Stimulated activated CD4-positive, alpha-beta T cell treated with anti-CD3 and anti-CD28 coated beads, Interleukin-15, amount 100 ng/mL, for 1 hour (primary cell): ENCODE measurements at places on chromosomes 3 and 15.

- DNase-seq = no peak
Observed at GRCh38 chr3:16343101-16343500, 78.1 kb downstream of the OXNAD1 start.

DNA sequence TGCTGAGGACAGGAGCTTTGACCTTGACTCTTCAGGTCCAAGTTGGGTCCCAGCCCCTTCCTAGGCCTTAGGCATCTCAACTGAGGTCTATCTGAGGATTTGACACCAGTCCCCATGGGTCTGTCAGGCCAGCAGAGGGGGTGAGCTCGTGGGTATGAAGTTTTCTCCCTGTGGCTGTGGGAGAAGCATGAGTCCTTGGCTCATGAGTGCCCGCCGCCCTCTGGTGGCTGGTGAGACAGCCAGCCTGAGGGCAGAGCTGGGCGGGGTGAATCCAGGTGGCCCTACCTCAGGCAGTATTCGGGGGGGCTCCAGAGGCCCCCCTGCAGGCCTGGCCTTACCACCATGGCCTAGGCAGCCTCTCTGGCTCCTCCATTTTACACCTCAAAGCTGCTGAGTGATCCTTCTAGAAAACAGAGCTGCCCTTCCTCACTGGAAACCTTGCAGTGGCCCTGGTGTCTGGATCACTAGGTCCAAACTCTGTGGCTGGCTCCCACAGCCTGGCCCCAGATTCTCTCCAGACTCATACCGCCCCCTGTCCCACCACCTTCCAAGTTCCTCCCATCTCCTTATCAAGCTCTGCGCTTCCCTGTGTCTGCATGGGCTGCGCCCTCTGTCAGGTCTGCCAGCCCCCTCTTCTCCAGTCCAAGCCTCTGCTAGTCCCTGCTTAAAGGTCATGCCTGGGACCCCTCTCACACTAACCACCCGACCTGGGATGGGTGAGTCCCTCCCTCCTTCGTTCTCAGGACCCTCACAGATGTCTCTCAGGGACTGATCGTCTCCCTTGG, 16.1 kb downstream of the SH2D7 start:
- DNase-seq = peak; percentile 73

DNA sequence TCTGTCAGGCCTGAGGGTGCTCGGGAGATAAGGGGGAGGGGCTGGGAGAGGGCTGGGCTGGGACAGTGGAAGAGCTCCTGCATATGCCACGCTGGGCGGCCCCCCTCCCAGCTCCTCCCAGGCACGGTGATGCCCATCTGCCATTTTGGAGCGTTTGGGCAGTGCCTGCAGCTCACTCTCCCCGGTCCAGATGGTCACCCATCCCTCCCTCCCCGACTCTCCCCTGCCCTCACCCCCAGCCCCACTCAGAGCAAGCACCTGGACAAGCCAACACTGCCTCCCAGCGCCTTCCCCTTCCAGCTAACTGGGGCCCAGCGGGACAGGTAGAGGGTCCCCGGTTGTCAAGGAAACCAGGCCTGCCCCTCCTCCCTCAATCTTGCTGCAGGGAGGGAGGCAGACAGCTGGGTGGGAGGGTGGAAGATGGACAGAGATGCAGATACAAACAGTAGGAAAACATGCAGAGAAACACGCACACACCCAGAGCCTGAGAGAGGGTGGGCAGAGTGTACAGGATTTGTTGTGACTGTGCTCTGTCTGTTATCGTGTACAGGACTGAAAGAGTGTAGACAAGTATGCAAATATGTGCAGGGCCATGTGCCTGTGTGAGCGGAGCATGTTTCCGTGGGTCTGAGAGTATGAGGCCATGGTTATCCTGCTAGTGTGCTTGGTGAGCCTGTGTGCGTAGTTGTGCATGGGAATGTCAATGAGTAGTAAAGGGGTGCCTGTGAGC, 17.5 kb upstream of the CORO2B start:
- DNase-seq = no peak

GRCh38 chr3:77699125-77699691, 659.3 kb downstream of the ROBO2 start:
- no peak for DNase-seq

- no peak for DNase-seq
Observed at GRCh38 chr15:36977659-36978058, 122.7 kb downstream of the MEIS2 start.

DNA sequence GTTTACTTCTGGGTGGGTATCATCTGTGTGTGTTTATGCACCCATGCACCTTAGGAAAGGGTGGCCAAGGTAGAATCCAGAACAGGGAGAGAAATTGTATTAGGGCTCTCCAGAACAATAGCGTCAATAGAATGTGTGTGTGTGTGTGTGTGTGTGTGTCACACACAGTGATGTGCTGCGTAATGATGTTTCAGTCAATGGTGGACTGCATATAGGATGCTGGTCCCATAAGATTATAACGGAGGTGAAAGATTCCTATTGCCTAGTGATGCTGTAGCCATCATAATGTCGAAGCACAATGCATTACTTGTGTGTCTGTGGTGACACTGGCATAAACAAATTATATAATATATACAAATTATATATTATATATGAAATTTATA, 69.3 kb upstream of the PRR23C start:
- DNase-seq = no peak

DNA sequence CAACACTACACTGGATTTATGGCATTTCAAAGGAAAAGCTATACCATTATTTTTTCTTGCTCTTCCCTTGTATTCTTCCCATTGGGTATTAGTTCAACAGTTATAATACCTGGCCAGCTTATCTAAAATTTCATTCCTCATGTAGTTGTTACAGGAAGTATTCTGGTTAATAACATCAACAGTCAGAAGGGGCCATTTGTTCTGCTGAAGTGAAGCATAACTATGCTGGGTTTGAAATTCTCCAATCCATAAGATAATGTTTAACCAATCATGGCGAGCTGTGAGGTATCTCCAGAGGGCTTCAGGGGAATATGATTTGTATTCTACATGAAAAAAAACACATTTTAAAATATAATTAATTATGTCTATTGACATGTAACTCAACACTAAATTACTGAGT, 43.4 kb downstream of the SPG11 start:
- no peak for DNase-seq

DNA sequence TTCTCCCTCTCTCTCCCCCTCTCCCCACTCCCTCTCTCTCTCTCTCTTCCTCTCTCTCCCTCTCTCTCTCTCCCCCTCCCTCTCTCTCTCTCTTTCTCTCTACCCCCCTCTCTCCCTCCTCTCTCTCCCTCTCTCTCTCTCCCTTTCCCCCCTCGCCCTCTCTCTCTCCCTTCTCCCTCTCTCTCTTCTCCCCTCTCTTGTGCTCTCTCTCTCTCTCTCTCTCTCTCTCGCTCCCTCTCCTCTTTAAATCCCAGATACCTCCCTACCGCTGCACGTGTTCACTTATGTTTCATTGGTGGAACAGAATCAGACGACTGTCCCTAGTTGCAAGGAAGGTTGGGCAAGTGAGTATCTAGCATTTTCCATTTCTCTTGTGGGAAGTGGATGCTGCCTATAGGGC, 166.5 kb downstream of the EBLN2 start:
- DNase-seq = no peak

DNA sequence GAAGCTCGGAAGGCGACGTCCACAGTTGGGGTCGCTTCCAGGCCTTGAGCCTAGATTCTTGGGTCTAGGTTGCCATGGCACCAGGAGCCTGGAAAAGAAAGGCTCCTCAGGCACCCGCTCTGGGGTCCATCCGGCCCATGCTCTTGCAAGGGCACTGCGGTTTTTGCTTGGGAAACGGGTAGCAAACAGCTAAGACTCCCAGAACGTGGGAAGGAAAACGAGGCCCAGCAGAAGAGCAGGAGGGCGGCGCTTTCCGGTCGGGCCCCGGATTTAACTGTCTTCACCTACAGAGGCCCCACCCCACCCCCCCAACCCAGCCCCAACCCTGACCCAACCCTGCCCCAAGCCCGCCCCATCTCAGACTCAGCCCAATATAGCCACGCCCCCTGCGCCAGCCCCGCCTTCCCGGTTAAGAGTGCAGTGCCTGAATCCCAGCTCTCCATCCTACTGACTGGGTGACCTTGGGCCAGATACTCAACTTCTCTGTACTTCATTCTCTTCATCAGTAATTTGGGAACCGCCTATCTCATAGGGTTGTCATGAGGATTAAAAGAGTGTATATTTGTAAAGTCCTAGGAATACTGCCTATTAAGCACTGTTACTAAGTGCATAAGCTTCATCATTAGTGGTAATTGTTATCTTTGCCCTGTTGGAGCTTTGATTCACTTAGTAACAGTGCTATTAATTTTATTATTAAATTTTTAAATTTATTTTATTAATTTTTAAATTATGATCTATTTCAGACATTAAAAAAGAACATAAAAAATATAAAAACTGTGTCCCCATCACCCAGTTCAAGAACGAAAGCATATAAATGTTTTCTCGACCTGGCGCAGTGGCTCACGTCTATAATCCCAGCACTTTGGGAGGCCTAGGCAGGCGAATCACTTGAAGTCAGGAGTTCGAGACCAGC, 28.4 kb upstream of the SMAD6 start:
- peak; percentile 20 for DNase-seq

DNA sequence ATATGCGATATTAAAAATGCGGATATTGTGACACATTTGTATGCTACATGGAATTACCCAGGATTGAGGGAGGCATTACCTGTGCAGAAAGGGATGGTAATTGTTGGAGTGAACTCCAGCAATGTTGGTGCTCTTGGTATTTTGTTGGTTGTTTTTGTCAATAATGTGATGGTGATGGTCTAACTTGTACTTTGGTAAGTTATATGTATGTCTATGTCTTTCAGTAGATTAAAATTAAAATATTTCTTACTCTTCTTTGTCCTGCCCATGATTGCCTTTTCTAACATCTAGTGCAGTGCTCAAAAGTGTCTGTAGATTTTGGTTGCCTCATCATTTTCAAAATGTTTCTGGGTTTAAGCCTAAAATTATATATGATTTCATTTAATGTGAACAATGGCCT, 192.7 kb downstream of the ROBO2 start:
- DNase-seq = no peak

- DNase-seq = no peak
Observed at GRCh38 chr15:89179966-89180875, 41.2 kb downstream of the RLBP1 start.

DNA sequence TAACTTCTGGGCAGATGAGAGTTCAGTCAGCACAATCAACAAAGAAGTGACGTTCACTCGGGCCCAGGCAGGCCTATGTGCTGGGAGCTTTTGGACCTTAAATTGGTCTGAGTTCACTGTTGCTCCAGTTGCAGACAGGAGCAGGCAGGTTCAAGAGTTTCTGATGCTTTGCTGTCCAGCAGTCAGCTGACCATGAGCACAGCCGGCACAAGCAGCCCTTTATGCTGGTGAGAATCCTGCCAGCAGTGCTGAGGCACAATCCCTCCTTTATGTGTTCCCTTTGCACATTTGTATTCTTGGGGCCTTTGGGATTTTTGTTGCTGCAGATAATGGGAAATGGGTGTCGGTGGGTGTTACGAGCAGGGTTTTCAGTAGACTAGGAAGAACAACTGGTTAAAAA, 81.2 kb upstream of the GOLGA8J start:
- DNase-seq = no peak

DNA sequence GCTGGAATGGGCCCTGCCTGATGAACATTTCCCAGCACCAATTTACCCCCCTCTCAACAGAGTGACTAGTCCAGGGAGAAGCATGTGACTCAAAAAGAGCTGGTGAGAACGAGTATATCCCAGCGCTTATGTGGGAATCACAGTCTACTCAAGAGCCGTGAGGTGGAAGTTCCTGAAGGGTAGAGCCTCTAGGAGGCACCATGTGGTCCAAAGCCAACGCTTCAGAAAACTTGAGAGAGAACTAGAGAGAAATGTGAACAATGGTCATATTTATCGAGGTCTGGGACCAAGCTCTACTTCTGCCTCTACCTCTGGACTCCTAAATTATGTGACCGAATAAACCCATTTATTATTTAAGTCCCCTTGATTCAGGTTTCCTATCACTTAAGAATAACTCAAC, 111.0 kb upstream of the RAP2B start:
- DNase-seq = no peak

GRCh38 chr3:148588291-148588690, 109.4 kb upstream of the AGTR1 start:
- no peak for DNase-seq
